ENCODE measurements at places on chromosomes 6 and 20.

DNA sequence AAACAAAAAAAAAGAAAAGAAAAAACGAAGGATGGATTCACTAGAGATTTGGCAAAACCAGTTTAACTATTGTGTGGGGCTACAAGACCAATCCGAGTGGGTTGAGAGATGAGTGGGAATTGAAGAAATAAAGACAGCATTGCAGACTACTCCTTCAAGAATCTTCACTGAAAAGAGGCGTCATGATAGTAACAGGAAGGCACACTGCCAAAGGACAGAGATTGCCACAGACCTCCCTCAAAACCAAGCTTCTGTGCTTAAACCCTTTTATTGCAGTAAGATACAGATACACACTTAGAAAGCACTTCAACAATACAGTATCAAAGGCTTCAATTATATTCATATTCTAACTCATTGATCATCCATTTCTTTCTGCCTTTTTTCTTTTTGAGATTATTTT, 103.9 kb downstream of the IPCEF1 start:
- DNase-seq, result no peak

DNA sequence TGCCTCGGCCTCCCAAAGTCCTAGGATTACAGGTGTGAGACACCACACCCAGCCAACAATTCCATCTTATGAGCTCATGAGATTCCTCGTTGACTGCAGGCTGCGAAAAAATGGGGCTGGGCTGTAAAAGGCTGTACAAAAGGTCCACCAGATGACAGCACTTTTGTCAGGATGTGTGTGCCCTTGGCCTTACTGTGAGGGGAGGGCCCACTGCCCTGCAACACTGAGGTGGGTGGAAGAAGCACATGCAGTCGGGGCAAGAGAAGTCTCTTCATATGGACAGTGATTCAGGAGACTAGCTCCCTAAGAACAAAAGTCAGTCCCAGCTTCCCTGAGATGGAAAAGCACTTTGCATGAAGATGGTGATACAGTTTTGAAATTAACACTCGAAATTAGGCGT, 50.5 kb downstream of the KCTD20 start:
- no peak for DNase-seq

GRCh38 chr6:84977363-84977705, 212.9 kb upstream of the TBX18 start:
- DNase-seq, result no peak

GRCh38 chr20:50368813-50369224, 141.4 kb upstream of the PTPN1 start:
- DNase-seq, result peak; percentile 33

- peak; percentile 63 for DNase-seq
Measured at GRCh38 chr6:43687437-43688347, at the start of gene MRPS18A. Gene MRPS18A, minus strand, starts transcription at chr6:43687791. Its CDS starts 12 bp downstream, at chr6:43687779.

DNA sequence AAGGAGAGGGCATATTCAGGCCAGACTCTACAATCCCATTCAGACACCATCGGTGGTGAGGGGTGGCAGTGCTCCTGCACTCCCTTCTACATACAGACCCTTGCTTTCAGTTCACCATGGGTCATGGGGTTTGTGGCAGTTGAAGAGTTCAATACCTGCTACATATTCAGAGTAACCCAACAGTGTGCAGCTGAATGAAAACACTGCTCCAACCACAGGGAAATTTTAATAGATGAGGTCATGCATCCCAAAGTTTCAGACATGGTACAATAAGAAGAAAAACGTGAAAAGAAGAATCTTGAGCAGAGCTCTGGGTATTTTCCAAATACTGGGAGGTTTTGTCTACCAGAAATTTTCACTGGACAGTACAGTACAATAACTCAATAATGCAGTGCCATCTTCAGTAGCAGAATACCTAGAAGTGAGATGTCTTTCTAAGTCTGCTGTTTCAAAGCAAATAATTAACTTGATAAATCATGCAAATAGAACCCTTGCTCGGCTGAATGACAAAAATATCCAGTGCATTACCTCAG, 162.1 kb downstream of the PTPRK start:
- peak; percentile 29 for DNase-seq

DNA sequence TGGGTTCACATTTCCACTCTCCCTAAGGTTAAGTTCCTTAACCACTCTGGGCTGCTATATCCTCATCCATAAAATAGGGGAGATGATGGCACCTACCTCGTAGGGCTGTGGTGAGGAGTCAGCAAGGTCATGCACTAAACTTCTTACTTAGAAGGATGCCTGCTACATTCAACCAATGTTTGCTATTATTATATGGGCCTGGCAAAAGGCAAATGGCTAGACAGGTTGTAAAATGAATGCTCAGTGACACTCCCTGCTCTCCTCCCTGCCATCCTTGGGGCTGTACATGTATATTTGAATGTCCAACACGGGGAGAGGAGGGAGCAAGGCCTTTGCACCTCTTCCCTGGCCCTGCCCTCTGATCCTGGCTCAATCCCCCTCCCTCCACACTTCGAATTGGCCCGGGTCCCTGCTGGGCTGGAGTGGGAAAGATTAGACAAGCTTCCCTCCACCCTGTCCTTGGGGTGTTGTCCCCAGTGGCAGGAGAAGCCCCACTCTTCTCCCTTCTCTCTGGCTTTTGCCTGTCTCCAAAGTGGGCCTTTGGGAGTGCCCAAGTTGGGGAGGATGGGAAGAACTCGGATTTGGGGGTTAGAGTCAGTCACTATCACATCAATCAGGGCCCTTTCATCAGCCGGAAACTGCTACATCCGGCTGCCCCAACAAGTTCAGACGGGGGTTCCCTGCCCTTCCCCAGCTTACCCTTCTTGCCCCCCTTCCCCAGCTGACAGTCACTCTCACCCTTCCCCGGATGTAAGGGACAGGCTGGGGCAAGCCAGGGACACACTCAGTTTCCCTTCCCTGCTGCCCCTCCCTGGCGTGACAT, 36.3 kb upstream of the VEGFA start:
- no peak for DNase-seq

- no peak for DNase-seq
Measured at GRCh38 chr6:30882759-30883684, 1.3 kb upstream of the DDR1 start.

GRCh38 chr6:124433387-124434160, 528.7 kb upstream of the RNF217 start:
- no peak for DNase-seq

GRCh38 chr6:136989571-136990241, 55.1 kb downstream of the IL20RA start:
- DNase-seq, result no peak

- DNase-seq, result no peak
Measured at GRCh38 chr20:11443382-11444119, 474.1 kb upstream of the BTBD3 start.

GRCh38 chr6:22413681-22414311, 117.0 kb upstream of the PRL start:
- DNase-seq, result no peak

DNA sequence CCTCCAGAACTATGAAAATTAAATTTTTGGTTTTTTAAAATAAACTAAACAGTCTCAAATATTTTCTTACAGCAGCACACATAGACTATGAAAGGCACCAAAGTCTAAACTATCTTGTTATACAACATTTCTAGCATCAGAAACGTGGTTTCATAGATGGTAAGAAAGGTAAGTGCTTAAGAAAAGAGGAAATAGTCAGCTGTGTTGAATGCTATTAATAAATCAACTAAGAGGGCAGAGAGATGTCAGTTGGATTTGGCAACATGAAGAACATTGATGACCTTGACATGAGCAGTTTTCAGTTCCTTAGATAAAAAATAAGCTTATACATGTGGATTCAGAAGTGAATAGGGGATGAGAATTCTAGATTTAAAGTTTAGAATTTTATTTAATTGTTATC, 113.6 kb downstream of the RFX6 start:
- DNase-seq, result no peak

GRCh38 chr20:17379651-17380050, 151.5 kb downstream of the BFSP1 start:
- no peak for DNase-seq

- no peak for DNase-seq
Measured at GRCh38 chr6:3501826-3502500, 45.1 kb upstream of the SLC22A23 start.

- DNase-seq, result no peak
Measured at GRCh38 chr6:56499095-56499494, 143.6 kb downstream of the DST start.

GRCh38 chr6:39870950-39871349, 63.3 kb downstream of the MOCS1 start:
- no peak for DNase-seq

GRCh38 chr6:39430446-39430845, 107.9 kb upstream of the KCNK16 start:
- DNase-seq, result no peak

- DNase-seq, result no peak
Measured at GRCh38 chr20:32848846-32849245, 9.9 kb upstream of the EFCAB8 start.

DNA sequence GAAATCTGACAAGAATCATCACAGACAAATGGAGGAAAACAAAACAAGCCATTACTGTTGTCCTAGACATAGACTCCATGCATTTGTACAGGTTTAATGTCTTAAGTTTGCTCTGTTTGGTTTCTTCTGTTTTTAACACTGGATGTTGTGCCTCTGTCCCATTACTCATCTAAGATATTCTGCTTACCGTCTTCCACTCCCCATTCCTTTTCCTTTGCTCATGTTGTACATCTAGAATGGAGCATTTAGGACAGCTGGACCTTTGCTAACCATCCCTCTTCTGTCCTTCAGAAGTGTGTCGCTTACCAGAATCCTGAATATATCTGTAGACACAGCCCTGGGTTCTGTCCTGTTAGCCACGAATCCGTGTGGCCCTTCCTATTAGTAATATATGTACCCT, 35.2 kb downstream of the RAB22A start:
- DNase-seq, result peak; percentile 20

DNA sequence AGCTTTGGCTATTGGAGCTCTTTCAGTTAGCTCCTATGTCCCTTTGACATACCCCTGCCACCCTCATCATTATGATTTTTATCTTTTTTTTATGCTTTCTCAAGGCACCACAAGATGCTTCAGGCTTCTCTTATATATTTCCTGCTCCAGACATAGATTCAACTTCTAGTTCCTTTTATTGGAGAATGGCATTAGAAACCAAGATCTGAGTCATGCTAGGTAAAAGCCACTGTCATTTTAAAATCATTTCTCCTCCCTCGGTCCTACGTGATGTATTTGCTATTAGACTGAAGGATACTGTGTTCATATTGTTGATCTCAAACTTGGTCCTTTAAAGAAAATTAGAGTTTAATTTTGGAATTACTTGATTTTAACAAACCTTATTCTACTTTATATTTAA, 8.3 kb downstream of the TENT5A start:
- DNase-seq, result no peak

DNA sequence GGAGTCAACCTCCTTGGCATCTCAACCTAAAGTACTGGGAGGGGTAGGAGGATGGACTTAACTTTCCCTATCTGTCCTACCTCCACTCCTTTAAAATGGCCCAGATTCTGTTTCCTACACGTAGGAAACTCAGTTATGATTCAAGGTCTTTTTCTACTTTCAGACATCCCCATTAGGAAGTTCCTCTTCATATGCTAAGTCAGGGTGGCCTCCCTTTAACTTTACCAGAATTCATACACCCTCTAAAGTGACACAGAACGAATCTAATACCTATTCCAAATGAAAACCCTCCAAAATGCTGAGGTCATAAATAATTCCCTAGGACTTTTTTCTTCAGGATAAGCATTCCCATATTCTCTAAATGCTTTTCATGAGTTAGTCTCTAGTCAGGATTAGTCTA, 15.6 kb downstream of the ARG1 start:
- no peak for DNase-seq
